NCI-H2081 treated with DMSO at 0.1 percent for 48 hours (cell line): ENCODE measurements at places on chromosomes 4 and X.

DNA sequence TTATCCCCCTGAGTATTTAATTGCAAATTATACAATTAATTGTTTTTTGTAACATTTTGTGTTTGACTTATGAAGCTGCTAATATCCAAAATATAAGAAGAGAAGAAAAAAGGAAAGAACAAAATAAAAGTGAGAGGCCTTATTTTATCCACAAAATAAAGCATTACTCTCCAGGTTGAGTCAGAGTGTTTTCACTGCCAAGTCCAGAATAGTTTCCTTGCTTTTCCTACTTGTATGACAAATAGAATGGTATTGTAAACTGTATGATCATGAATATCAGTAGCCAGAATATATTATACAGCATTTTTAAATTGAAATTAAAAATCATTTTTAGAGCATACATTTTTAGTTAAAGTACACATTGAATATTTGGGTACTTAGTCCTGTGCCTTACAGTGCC is 237.8 kb downstream of the NDST4 start:
- DNase-seq = no peak

GRCh38 chrX:43615660-43616059 is 40.4 kb upstream of the MAOA start:
- DNase-seq = no peak

- no peak for DNase-seq
Observed at GRCh38 chr4:144782345-144782744, 136.4 kb downstream of the HHIP start.

GRCh38 chr4:121690001-121690400 is 6.8 kb downstream of the ANXA5 start:
- no peak for DNase-seq

GRCh38 chrX:120741452-120741851 is 111.6 kb upstream of the C1GALT1C1 start:
- no peak for DNase-seq

DNA sequence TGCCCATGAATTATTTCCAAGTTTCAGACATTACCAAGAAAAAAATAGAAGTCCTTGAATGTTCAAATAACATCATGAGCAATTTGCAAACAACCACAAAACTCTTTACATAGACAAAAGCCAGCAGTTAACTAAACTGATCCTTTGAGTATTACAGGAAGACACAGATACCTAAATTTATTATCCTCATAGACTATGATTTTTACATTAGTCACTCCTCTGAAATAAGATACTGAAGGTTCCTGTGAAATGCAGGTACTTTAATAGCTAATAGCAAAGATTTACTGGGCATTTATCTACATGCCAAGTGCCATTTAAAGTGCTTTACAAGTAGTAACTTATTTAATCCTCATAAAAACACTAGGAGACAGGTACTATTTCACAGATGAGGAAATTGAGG is 37.7 kb downstream of the GPR82 start:
- no peak for DNase-seq

DNA sequence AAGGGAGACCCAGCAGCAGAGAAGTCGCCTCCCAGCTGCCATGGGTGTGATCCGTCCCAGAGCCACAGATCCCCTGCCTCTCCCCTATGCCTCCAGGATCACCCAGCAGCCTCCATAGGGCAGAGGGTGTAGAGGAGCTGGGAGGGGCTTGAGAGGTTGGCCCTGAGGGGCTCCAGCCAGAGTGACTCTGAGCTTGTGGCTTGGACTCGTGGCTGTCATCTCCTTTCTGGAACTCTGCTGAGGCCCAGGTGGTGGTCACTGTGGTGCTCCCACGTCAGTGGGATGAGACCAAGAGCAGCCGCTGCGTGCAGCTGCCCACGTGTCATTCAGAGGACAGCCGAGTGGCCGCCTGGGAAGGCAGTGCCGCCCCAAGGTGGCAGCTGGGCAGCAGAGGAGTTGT is 4.2 kb downstream of the TACC3 start:
- no peak for DNase-seq

DNA sequence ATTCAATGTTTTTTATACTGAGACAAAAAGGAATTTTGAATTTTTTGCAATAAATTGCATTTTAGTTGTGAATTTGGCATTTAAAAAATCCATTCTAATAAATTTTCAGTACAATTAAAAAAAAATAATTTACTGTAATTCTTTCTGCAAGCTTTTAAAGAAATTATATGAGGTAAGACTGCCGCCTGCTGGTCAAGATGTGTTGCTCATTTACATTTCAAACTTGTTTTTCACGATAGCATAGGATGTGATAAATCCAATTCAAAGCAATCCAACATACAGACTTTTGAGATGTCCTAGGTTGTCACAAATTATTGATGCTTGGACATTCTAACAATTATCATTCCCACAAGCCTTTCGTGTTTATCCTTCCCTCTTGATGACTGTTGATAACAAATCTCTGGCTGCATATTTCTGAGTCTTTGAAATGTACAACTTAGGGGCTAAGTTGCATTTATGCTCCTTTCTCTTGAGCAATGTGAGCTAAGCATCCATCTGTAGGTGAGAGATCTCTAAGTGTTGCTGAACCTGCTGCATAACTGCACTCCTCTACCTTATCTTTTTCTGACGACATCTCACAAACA is 21.7 kb upstream of the MFAP3L start:
- DNase-seq = no peak

- DNase-seq = no peak
Observed at GRCh38 chrX:101676571-101676970, 16.9 kb upstream of the ARMCX2 start.

DNA sequence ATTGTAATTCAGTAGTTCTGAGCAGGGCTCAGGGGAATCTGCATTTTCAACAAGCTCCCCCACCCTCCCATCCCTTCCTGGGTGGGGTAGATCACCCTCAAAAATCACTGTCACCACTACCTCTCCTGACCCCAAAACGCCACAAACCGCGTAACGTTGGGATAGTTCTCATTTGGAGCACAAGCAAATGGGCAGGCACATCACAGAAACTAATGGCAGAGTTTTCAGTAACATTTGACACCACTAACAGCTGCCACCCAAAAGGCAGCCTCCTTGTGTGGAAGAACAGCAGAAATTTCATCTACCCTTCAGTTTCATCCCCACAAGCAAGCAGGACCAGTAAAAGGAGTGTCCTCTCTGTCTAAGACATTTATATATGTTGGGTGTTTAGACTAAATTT is 132.7 kb downstream of the PALLD start:
- DNase-seq = no peak

- DNase-seq = peak; percentile 51
Observed at GRCh38 chr4:38034986-38035882, 75.0 kb downstream of the PTTG2 start.

GRCh38 chr4:45043911-45044310 is 317.6 kb upstream of the GNPDA2 start:
- no peak for DNase-seq

GRCh38 chr4:96744676-96745075 is 904.8 kb downstream of the PDHA2 start:
- DNase-seq = no peak
